B cell (primary cell): ENCODE measurements at places on chromosomes 4 and X. TPM values are rescaled to one million over a fixed set of nuclear protein-coding genes. Genes with fewer than 3 reads are reported as not detected.
A peak's percentile ranks its signal among the peaks of the same experiment; 100 is the strongest.

DNA sequence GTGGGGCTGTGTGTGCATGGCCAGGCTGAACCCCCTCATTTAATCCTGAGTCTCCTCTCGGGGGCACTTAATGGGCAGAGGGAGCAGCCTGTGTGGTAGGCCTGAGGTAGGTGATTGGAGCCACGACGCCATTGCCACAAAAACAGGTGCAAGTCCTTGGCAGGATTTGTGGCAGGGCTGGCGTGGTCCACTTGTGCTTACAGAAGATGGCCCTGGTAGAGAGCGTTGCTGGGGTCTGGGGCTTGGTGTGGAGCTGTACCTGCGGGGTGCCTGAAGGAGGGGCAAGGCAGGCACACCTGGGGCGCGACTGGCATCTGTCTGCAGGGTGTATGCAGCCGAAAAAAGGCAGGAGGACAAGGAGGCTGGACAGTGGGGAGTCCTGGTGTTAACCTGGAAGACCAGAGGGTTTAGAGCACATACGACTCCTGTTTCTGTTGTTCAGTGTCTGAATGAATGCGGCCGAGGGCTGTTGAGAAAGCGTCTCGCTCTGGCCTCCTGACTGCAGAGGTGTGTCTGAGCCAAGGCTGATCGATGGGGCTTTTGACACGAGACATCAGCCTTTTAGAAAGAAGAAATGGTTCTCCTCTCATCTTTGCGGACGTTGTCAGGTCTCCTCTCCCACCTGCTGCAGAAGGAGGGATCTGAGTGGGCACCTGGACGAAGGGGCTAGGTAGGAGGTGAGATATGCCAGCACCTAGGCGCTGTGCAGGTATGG, 52.0 kb downstream of the TBC1D14 start:
- no peak for DNase-seq

DNA sequence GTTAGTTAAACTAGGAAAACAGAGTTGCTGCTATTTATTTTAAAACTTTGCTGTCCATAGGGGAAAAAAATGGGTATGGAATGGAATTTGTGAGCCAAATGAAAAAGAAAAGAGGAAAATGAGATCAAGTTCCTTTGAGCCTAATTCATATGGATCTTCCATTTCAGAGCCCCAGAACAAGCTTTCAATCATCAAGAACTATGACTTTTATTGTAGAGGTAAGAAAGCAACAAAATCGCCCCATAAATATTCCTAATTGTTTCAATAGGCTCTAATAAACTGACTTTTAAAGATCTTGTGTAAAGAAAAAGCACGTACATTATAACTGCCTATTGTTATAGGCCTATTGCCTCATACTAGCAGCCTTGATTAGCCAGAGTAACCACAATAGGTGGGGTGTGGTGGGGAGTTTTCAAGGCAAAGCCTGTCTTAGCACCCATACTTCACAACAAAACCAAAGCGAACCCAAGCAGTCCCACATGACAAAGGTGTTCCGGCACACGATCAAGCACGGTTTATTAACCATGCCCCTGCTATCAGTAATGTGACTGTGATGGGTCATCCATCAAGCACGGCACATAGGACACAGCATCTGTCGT, 44.4 kb downstream of the RBM47 start:
- DNase-seq, result no peak

DNA sequence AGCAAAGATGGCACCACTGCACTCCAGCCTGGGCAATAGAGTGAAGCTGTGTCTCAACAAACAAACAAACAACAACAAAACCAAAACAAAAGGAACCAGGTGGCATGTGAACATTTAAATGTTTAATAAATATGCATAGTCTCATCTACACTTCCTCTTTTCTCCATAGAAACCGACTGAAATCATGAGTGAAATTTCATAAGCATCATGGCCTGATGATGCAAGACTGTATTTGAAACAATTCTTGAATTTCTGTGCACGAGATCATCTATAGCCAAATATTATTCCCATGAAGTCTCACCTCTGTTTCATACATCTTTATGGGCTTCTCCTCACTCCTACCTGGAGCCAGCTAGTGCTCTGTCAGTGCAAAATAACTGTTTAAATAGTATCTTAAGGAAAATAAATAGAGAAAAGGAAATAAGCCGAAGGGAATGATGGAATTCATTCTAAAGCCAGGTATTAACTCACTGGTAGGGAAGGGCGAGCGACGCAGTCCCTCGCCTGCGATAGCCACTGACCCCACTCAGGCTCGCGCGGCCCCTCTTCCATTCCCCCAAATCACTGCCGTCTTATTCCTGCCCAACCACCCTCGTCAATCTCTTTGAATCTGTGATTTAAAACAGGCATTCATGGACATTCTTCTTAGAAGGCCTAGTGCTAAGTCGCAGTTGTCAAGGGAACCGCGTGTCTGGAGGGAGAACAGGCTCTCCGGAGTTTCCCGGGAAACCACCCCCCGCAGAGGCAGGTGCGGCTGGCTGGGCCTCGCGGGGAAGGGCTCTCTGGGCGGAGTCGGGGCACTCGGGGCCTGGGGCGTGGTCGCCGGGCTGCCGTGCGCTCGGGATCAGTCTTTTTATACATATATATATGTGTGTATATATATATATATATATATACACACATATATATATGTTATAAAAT, 52.4 kb upstream of the TRIM2 start:
- peak; percentile 81 for DNase-seq

- DNase-seq, result no peak
Observed at GRCh38 chr4:161530710-161531109, 633.1 kb downstream of the FSTL5 start.

GRCh38 chr4:170270628-170271027, 180.9 kb upstream of the AADAT start:
- DNase-seq, result no peak

- DNase-seq, result no peak
Observed at GRCh38 chr4:121140716-121141460, 23.2 kb downstream of the TNIP3 start.

GRCh38 chr4:145213245-145213644, 32.9 kb upstream of the OTUD4 start:
- no peak for DNase-seq

GRCh38 chr4:187606581-187606980, 389.0 kb upstream of the ZFP42 start:
- DNase-seq, result peak; percentile 6

- no peak for DNase-seq
Observed at GRCh38 chr4:168167714-168168284, 75.5 kb downstream of the ANXA10 start.

DNA sequence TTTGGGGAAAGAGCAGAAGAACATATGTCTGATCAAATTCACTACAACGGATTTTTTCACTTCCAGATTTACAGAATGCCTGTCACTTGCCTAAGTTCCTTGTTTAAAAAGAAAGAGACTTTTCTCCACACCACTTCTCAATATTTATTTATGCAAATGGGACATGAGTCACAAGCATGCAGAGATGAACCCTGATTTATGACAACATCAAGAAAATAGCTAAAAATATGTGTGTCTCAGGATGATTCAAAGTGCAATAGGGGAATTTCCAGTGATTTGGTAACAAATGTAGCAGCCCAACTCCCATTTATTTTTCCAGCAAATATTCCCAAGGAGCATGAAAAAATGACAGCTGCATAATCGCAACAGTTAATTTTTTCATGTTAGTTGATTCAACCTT, 180.4 kb upstream of the FAT1 start:
- no peak for DNase-seq

GRCh38 chr4:99754756-99755155, 61.9 kb upstream of the DAPP1 start:
- no peak for DNase-seq

- no peak for DNase-seq
Observed at GRCh38 chrX:17032351-17032750, 85.9 kb downstream of the REPS2 start.

DNA sequence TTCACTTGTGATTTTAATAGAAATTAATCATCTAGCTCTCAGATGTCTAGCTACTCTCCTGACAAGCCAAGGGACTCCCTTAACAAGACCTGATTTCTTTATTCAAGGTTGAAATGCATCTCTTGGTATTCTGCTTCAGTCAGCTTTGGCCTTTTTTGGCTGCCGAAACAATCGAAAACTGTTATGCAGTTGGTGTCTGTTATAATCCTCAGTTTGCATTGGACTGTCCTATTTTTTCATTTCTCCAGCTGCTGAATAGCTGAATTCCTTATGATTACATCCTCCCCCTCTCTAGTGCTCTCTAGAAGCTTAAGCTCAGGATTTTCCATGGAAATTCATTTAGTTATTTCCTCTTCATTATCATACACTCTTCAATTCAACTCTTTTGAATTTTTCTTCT, 177.2 kb downstream of the TRIML1 start:
- DNase-seq, result no peak

- DNase-seq, result no peak
Observed at GRCh38 chr4:39502019-39502663, 25.1 kb downstream of the UGDH start.

SLC25A43 gene
- 11.1 and 11.2 TPM in 2 replicates for total RNA-seq

PF4V1 gene
- total RNA-seq, result not detected in 2 replicates

ADH1A gene
- not detected in 2 replicates for total RNA-seq
